ENCODE measurements at places on chromosomes 6 and 20.

DNA sequence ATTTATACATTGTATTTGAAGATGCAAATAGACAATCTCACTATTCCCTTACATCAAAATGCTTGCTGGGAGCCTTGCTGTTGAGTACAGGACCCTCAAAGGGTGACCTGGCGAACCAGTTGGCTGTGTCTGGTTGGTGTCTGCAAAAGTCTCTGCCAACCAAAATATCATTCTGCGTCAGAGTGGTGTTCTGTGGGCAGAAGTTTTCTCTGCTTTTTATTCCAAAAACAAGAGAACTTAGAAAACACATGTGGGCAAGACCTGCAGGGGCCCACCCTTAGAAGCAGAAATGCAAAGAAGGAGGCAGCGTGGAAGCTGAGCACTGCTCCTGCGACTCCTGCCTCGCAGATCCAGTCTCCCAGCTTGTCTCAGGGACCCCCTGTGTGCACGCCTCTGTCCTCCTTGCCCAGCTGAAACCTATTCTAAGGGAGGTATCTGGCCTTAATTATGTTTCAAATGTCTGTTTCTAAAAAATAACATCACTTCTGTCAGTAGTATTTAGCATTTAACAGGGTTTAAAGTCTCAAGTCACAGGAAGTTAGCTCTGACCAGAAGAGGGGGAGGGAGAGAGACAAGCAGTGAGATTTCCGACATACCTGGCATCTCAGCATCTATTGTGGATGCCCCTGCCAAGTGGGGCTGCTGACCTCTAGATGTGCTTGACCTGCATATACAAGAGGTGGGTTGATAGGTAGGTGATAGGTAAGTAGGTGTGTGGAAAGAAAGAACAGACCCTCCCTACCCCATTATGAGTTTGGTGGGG lies 101.3 kb downstream of the SASH1 start:
- DNase-seq: no peak

GRCh38 chr6:9335431-9335830 lies 900.1 kb upstream of the SLC35B3 start:
- DNase-seq: no peak

DNA sequence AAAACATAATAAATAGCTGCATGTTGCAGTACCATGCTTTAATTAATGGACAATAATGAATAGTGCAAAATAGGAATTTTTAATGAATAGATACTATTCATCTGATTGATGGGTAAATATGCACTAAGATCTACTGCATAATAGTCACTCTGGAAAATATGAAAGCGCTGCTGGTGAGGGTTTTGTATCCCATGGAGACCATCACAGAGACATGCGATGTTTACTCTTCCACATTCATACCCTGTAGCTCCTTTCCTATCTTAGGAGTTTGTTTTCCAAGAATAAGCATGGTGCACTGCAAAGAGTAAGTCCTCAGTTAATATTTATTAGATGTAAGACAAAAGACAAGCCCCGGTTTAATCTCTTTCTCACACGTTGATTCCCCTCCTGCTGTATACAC lies 81.4 kb downstream of the NRSN1 start:
- no peak for DNase-seq

GRCh38 chr6:252775-253535 lies 39.3 kb upstream of the DUSP22 start:
- DNase-seq: no peak

DNA sequence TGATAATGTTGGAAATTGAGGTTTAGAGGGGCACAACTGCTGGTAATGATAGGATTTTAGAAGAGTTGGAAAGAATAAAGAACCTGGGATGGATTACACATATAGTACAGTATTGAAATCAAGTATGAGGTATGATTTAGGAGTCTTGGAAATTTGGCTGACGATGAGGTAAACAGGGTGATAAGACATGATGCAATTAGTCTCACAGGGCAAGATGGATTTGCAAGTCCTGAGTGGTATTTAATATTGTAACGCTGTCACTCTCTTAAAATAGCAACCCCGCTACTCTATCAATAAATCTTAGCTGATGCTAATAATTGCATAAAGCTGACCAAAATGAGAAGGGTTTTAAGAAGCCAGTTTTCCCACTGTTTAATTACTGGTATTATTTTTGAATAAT lies 70.4 kb downstream of the SYCP2 start:
- DNase-seq: no peak
